ENCODE measurements at places on chromosomes 1 and 21.

- no peak for DNase-seq
Measured at GRCh38 chr1:33502726-33503125, 30.3 kb downstream of the ZSCAN20 start.

GRCh38 chr1:234217316-234217840 is 155.9 kb upstream of the COA6 start:
- no peak for DNase-seq

GRCh38 chr21:34887105-34887442 is 162.0 kb downstream of the RUNX1 start:
- no peak for DNase-seq

GRCh38 chr1:107975851-107976250 is 10.9 kb upstream of the VAV3 start:
- no peak for DNase-seq

GRCh38 chr1:24970926-24971875 is 41.1 kb upstream of the RUNX3 start:
- DNase-seq: peak; percentile 57

- DNase-seq: peak; percentile 50
Measured at GRCh38 chr1:230067419-230067870, 407 bp downstream of the GALNT2 start.

GRCh38 chr1:153494976-153495535 is 34.6 kb upstream of the S100A7 start:
- peak; percentile 84 for DNase-seq
